ENCODE measurements at places on chromosomes 1 and 21.

DNA sequence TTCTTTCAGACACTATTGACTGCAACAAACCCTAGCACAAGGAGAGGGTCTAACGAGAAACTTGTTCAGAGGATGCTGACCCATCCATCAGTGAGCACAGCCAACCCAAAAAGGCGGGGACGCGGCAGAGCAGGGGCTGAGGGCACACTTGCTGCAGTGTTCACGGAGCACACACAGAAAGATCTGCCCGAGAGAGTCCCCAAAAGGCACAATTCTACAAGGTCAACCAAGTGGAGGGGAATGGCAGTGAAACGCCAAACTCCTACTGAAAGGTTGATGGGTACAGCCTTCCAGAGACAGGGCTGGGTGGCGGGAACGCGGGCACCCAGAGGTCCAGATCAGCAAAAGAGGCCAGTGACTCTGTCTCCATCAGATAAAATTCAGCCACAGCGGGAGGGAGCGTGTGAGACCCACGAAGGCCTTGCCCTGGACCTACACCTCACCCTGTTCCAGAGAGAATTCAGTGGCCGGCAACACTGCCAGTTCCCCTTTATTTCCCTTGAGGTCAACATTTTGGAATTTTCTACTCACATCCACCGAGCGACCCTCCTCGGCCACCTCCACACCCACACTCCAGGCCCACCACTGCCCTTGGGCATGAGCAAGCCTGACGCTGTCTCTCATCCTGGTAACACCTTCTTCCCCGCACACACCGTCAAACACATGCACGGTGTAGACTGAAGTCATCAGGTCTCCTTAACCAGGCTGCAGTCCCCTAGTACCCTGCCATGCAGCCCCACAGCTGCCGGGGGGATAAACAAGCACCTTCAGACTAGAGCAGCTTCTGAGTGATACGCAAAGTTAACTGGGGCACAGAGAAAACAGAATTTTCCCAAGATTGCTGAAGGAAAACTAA, 5.5 kb downstream of the GNG4 start:
- DNase-seq: no peak

DNA sequence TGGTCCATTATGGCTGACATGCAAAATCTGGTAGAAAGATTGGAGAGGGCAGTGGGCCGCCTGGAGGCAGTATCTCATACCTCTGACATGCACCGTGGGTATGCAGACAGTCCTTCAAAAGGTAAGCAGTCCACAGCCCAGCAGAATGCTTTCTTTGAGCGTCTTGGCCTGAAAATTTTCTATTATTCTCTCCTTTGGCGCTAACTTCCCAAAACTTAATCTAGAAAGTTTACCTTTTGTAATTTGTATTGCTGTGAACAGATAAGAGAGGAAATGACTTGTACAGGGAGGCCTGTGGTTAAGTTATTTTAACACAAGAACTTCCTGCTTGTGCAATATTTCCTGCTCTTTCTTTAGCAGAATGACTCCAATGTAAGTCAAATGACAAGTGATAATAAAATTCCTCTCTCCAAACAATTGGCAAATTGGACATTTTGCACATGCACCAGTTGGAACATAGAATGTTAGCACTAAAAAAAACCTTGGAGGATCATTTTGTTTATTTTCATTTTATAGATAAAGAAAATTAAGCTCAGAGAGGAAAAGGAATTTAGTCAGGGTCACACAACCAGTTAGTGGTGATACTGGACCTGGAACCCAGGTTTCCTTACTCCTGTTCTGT, 18.9 kb downstream of the CAP1 start:
- no peak for DNase-seq

DNA sequence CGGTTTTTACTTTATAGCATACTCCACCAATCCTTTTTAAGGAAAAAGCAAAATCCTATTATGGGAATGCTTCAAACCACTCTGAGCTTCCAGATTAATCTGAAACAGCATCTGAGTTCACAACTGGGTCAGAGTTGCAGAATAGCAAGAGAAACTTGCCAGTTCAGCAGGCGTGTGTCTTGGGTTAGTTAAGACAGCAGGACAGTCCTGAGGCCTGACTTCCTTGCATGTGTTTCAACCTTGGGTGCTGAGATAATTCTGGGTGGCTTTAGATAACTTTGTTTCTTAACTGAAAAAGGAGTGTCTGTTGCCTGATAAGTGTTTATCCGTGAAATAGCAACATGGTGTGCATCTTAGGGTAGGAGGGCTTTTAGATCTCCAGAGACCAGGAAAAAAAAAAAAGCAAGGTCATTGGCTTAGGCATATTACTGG, 169.2 kb downstream of the DHRS3 start:
- DNase-seq: no peak

- no peak for DNase-seq
Measured at GRCh38 chr1:201845331-201846083, 16.6 kb downstream of the IPO9 start.

DNA sequence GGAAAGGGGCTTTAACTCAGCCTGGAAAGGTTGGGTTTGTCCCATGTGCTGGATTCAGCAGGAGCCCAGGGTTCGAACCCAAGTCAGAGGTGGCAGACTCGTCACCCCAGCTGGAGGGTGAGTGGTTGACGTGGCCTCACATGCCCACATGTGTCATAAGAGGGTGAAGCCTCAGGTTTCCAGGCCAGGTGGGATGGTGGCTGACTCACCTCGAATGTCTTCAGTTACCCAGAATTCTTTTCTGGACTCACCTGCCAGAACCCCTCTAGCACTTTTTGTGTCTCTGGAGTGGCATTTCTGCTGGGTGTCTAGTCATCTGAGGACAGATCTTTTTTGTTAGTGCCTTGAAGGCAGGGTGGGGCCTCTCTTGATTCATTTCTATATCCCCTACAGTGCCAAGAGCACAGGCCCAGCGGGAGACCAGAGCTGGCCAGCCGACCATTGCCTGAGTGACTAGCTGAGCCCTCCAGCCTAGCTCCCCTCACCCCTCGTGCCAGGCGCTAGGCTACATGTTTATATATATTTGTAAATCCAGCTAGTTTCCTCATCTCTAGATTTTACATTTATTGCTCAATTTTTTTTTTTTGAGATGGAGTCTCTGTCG, 28.1 kb downstream of the IL6R start:
- no peak for DNase-seq

DNA sequence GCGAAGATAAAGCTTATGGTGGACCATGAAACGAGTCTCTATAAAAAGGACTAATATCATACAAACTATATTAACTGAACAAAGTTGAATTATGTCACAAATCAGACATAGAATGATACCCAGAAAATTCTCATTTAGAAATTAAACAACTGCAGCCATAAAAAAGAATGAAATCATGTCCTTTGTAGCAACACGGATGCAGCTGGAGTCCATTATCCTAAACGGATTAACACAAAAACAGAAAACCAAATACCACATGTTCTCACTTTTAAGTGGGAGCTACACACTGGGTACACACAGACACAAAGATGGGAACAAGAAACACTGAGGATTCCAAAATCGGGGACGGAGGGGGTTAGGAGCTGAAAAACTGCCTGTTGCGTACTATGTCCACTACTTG, 11.5 kb downstream of the COP1 start:
- no peak for DNase-seq

DNA sequence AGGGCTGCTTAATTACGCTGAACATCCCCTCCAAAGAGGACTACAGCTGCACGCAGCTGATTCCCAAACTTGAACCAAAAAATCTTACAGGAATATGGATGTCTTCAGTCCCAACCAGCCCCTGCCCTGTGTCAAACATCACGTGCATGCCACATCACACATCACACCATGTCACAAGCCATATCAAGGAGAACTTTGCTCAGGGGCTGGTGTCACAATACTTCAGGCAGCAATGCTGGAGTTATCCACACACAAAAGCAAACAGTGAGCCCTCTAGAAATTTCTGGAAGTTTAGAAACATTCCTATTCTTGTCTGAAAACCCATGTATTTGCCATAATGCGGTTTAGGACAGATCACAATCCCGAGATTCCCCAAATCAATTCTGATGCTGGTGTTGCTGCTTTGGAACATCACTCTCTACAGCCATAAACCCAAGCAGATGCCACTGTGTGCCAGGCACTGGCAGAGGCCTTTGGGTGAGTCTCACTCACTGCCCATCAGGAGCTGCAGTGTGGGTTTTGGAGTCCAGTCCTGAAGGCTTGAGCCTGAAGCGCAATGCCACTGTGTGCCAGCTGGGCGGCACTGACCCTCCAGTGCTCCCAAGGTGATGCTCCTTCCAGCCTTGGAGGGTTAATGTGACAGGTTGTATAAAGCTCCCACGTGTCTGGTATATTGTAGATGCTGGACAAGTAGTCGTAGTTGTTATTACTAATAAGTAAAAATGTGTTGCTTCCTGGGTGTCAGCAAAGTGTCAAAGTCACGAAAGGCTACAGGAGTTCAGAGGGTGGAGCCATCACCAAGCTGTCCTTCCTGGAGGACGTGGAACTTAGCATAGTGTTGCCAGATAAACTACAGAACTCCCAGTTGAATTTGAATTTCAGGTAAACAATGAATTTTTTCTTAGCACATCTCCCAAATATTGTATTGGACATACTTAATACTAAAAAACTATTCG, 20.1 kb upstream of the EFNA1 start:
- no peak for DNase-seq

DNA sequence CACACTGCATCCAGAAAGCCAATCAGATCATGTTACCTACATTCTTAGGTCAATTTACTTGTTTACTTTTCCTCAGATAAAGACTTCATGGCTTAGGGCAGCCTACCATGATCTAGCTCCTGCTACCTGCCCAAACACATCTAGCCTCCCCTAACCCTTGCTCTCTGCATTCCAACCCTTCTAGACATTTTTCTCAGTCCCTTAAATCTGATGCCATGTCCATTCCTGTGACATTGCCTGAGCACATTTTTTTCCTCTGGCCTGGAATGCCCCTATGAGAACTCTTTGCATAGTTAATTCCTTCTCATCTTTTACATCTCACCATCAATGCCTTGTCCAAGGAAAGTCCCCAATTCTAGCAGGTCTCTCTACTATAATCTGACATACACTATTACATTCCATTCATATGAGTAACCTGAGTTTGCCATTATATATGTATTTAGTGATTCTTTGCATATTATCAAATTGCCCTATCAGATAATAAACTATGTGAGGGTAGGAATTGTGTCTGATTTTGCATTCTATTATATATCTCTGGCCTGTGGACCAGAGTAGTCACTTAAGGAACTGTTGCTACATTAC, 166.9 kb downstream of the COL11A1 start:
- no peak for DNase-seq

- DNase-seq: no peak
Measured at GRCh38 chr21:24310788-24311187, 1296.5 kb downstream of the MRPL39 start.

DNA sequence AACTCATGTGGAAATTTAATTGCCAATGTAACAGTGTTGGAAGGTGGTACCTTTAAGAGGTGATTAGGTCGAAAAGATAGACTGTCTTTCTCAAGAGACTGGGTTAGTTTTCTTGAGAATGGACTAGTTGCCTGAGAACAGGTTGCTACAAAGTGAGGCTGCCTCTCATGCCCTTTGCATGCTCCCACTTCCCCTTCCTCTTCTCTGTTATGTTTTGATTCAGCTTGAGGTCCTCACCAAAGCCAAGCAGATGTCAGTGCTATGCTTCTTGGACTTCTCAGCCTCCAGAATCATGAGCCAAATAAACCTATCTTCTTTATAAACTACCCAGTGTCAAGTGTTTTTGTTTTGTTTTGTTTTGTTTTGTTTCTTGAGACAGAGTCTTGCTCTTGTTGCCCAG, 187.0 kb upstream of the RUNX1 start:
- DNase-seq: no peak

- DNase-seq: no peak
Measured at GRCh38 chr21:15445327-15445726, 284.5 kb upstream of the USP25 start.

DNA sequence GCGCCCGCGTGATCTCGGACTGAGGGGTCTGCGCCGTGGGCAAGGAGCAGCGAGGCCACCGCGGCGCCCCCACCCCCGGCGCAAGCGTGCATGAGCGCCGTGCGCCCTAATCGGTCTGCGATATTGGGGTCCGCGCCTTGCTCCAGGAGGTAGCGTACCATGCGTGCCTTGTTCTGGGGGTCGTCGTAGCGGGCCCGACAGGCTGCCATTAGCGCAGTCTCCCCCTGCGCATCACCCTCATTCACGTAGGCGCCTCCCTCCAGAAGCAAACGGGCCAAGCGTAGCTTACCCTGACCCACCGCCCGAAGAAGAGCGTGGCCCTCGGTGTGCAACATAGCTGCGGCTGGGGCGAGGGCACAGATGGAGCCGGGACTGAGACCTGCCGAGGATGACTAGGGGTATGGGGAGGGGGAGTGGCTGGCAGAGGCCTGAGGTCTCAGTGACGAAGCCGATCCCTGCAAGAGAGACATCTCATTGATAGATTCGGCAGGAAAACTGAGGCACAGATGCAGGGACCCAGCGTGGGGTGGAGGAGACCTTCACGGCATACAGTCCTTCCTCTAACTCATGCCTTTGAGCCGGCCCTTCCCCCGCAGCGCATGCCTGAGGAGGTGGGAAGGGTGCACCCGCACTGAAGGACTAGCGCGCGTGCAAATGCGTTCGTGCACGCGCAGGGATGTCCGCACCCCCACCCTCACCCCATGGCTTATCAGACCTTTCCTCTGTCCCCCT, 2.8 kb downstream of the ANKRD34A start:
- peak; percentile 30 for DNase-seq

DNA sequence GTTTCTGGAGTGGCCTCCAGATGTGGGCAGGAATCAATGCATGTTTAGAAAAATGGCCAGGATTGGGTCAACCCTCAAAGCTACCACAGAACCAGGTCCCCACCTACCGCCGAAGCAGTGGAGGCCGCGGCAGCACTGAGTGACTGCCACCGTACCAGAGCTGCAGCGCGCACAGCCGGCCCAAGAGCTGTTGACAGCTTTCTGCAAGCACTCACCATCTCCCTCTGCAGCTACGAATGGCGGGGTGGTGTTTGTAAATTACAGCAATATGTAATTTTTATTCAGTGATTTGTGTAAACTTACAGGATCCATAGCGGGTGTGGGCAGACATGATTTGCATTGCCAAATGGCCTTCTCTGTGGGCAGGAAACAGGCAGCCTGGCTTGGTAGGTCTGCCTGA, 96.4 kb downstream of the CAMK2N1 start:
- DNase-seq: no peak

- DNase-seq: no peak
Measured at GRCh38 chr1:28518745-28519341, 13.0 kb downstream of the RCC1 start.

GRCh38 chr1:171137580-171137979, 46.9 kb downstream of the FMO3 start:
- DNase-seq: no peak

All from effector CD4-positive, alpha-beta T cell (primary cell).